ENCODE measurements at places on chromosomes 2 and 18. TPM values are rescaled to one million over a fixed set of nuclear protein-coding genes. Genes with fewer than 3 reads are reported as not detected.

ALPG gene
- not detected for total RNA-seq

SLC4A5 gene
- 2.2 TPM for total RNA-seq

POLR1A gene
- 15.4 TPM for total RNA-seq

KHK gene
- 4.0 TPM for total RNA-seq

CDH2 gene
- total RNA-seq: 321 TPM

SERPINB12 gene
- not detected for total RNA-seq

ABCG8 gene
- total RNA-seq: not detected

NEMP2 gene
- total RNA-seq: 2.8 TPM

TUBA4B gene
- total RNA-seq: not detected

RTKN gene
- 21.4 TPM for total RNA-seq

CYTIP gene
- 1.2 TPM for total RNA-seq

NAT8 gene
- total RNA-seq: not detected
